ENCODE measurements at places on chromosomes 13 and 19.

- no peak for DNase-seq
These were observed 205.3 kb downstream of the MZT1 start for GRCh38 chr13:72521940-72522661.

- no peak for DNase-seq
These were observed 61.1 kb downstream of the IRS2 start for GRCh38 chr13:109725297-109725696.

DNA sequence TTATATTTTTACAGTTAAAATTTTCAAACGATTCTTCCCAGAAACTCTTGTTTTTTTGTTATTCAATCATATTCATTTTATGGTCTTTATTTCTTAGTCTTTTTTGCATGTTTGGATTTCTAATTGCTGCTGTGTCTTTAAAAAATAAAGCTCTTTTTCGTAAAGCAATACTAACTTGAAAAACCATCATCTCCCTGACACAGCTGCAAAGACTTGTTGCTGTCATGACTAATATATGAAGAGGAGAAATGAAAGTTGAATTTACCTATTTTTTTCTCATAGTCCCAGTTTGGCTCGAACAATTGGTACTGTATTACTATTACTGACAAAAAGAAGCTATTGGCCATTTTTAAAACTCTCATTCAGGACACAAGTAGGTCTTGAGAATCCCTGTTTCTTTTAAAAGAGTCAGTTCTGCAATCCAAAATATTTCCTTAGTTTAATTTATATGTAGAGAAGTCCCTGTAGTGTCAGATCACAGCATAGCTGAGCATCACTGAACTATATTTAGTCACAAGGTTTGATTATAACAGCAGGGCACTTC, 12.1 kb upstream of the SPART start:
- DNase-seq, result no peak

- DNase-seq, result no peak
These were observed 634 bp upstream of the DIAPH3 start for GRCh38 chr13:60164234-60164889.

DNA sequence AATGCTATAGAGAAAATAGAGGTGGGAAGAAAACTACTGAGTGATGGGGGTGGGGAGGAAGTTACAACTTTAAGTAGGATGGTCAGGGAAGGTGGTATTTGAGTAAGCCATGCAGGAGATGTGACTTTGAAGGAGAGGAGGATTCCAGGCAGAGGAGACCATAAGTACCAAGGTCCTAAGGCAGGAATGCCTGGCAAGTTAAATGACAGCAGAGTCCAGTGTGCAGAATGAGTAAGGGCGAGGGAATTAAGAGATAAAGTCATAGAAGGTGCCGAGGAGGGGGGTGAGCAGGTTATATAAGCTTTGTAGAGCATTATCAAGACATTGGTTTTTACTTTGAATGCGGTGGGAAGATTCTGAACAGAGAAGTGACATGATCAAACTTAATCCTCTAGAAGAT, 43.2 kb upstream of the WDFY2 start:
- no peak for DNase-seq

- no peak for DNase-seq
These were observed 5.7 kb downstream of the ACOD1 start for GRCh38 chr13:76953968-76954367.

- no peak for DNase-seq
These were observed 40.5 kb upstream of the SLC15A1 start for GRCh38 chr13:98792785-98793495.

- DNase-seq, result no peak
These were observed 3.8 kb upstream of the RPL36 start for GRCh38 chr19:5686326-5686646.

- DNase-seq, result peak; percentile 68
These were observed 30.2 kb downstream of the C19orf81 start for GRCh38 chr19:50679177-50680125.

- no peak for DNase-seq
These were observed 4.0 kb downstream of the GNA11 start for GRCh38 chr19:3098141-3098514.

GRCh38 chr13:39910833-39911232, 255.4 kb downstream of the COG6 start:
- no peak for DNase-seq

GRCh38 chr13:51325837-51326236, 13.7 kb upstream of the SERPINE3 start:
- DNase-seq, result no peak

- DNase-seq, result no peak
These were observed 29.3 kb downstream of the CCL25 start for GRCh38 chr19:8081569-8082550.

DNA sequence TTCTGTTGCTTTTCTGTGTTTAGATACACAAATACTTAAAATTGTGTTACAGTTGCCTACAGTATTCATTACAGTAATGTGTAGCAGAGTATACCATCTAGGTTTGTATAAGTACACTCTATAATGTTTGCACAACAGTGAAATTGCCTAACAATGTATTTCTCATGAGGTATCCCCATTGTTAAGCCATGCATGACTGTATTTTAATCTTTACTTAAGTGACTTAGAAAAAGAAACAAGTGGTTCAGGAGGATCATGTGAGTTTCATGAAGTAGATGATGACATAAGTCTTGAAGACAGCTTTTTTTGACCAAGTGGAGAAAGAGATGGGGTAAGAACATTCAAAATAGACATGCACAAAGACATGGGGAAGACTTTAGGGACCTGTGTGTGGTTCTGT, 8.4 kb upstream of the KCTD4 start:
- no peak for DNase-seq

DNA sequence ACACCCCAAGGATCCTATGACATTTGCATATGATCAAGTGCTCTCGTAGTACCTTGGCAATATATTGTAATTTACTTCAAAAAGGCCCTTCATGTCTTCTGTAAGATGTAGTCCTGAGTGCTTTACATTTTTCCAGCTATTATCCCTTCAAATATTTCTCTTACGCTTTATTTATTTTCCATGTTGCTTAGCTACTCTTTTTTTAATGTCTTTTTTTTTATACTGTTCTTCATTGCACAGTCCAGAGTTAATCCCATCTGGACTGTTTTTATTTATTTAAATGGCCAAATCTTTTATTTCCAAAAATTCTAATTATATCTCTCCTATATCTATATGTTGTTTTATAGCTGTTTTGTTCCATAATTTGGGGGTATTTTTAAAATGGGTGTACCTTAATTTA, 371.3 kb downstream of the SLC7A1 start:
- no peak for DNase-seq
